NCI-H1417 treated with DMSO at 0.1 percent for 48 hours (cell line): ENCODE measurements at places on chromosomes 5 and 9.

- no peak for DNase-seq
These were observed 34.7 kb downstream of the LAMC3 start for GRCh38 chr9:131043646-131044045.

GRCh38 chr9:1979741-1980367 lies 35.3 kb upstream of the SMARCA2 start:
- no peak for DNase-seq

DNA sequence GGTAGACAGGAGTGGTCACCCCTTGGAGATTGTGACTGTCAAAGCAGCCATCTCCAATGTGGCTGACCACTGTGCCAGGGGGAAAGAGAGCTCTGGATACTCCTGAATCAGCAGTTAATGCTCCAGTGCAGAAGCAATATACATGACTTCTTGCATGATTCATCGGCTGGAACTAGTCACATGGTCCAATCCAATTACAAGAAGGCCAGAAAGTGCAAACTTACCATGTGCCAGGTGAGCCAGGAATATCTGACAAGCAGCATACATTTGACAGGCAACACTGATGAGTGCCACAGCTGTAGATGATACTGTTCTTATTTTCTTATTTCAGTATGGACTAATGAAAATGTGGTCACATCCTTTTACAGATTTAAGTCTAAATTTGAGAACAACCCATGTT lies 440.0 kb upstream of the MPDZ start:
- no peak for DNase-seq

DNA sequence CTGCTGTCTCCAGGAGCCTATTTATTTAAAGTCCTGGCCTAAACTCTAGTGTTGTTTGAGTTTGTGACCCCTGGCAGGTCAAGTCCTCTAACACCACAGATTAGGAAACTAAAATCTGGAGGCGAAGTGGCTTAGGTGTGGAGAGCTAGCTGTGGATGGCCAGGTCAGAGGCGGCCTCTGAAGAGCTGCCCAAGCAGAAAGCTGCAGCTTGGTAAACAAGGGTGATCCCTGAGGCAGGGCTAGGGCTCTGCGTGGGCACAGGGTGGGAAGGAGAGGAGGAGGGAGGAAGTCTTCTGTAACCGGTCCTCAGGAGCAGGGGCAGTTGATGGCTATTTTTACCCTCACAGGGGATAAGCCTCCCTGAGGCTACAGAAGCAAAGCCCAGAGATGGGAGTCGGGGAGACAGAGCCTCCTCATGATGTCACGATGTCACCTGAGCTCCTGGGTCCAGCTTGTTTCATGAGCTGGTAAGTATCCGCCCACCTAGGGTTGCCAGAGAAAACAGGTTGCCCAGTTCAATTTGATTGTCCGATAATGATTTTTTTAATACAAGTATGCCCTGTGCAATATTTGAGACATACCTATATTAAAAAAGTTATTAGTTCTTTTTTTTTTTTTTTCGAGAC lies 25.9 kb upstream of the BOD1 start:
- no peak for DNase-seq

GRCh38 chr5:139759219-139759721 lies 36.3 kb upstream of the PSD2 start:
- DNase-seq: no peak

GRCh38 chr9:89440548-89440947 lies 57.4 kb downstream of the SEMA4D start:
- DNase-seq: no peak

- no peak for DNase-seq
These were observed 3.5 kb upstream of the TMED9 start for GRCh38 chr5:177588413-177588909.

DNA sequence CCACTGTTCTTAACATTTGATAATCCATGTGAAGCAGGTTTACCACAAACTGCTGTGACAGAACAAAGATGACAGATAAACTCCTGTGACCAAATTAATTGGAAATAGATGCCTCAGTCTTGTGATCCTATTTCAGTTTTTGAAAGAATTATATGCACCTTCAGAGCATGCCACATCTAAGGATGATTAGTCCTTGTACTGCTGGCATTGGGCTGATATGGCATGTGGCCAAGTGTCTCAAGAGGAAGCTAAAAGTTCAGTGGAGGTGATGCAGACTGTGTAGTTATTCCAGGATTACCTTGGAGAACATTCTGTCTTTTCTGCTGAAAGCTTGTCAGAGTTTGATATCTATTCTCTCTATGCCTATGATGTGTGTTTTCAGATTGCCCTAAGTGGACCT lies 314.4 kb upstream of the EFNA5 start:
- no peak for DNase-seq

- DNase-seq: no peak
These were observed 103.7 kb upstream of the MVB12B start for GRCh38 chr9:126222835-126223431.

DNA sequence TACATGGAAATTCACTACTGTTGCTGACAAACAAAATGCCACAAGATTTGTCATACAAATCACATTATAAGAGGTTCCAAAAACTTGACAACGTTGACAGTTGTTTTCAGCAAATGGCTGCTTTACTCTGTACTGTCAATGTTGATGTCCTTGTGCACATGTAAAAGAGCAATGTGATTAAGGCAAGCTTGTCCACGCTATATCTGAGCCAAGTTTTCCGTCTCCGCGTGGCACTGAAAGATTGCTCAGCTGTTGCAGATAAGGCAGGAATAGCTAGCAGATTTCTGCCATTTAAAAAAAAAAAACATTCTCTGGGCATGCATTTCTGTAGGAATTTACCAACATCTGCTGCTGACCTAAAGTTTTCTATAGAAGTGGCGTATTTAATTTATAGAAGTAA lies 46.4 kb upstream of the MEF2C start:
- no peak for DNase-seq

GRCh38 chr9:13480693-13481092 lies 201.2 kb upstream of the MPDZ start:
- no peak for DNase-seq

DNA sequence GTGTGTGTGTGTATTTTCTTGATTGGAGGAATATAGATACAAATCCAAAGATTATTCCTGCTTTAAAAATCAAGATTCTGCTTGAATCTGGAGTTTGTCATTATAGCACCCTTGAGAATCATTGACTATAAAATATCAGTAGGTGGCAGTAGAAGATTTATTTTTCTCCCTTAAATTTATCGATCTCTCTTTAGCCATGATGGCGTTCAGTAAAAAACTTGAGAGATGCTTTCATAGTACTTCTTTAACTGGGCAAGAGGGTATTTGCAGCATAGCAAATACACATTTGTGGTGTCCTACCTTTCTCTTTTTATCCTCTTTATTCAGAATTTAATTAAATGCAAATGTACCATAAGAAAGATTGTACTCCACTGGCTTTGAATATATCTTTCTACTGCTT lies 307.7 kb downstream of the ADGRV1 start:
- peak; percentile 37 for DNase-seq

DNA sequence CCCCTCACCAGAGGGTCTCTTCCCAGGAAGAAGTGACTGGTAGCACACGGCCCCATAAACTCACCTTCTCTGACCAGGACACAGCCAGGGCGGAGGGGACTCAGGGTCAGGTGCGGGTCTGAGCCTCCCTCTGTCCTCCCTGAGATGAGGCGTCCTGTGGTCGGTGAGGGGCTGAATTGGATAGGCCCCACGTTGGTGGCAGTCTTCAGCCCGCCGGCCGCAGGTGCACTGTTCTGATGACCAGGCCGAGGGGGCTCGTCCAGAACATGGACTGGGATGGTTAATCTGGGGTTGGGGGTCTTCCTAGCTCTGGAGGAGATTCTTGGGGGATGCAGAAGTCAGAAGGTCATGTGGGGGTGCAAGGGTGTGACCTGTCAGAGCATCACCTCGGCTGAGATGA lies 102.2 kb upstream of the PPP1R26 start:
- no peak for DNase-seq

DNA sequence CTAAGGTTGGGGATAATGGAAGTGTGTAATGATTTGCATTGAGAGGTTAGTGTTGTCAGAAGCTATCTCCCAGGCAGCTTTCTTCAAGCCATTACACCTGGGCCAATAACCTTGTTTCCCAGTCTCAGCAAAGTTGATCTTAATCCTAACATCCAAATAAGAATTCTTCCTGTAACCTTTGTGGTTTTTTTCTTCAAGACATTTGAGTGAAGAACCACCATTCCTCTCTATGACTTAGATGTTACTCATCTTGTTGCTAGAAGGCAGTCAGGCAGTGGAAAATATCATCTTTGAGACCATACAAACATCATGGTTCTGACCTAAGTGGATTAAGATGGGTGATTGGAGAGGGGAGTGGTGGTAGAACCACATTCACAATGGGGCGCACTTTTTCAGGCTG lies 103.5 kb downstream of the NDUFAF2 start:
- DNase-seq: no peak

- no peak for DNase-seq
These were observed 22.1 kb downstream of the FAM170A start for GRCh38 chr5:119651486-119651885.
